ENCODE measurements at places on chromosomes 13 and 19.

DNA sequence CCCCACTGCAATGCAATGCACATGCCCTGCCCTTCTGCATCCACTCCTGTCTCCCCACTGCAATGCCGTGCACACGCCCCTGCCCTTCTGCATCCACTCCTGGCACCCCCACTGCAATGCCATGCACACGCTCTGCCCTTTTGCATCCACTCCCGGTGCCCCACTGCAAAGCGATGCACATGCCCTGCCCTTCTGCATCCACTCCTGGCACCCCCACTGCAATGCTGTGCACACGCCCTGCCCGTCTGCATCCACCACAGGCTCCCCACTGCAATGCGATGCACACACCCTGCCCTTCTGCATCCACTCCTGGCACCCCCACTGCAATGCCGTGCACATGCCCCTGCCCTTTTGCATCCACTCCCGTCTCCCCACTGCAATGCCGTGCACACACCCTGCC, 98.1 kb downstream of the KCTD15 start:
- no peak for DNase-seq

DNA sequence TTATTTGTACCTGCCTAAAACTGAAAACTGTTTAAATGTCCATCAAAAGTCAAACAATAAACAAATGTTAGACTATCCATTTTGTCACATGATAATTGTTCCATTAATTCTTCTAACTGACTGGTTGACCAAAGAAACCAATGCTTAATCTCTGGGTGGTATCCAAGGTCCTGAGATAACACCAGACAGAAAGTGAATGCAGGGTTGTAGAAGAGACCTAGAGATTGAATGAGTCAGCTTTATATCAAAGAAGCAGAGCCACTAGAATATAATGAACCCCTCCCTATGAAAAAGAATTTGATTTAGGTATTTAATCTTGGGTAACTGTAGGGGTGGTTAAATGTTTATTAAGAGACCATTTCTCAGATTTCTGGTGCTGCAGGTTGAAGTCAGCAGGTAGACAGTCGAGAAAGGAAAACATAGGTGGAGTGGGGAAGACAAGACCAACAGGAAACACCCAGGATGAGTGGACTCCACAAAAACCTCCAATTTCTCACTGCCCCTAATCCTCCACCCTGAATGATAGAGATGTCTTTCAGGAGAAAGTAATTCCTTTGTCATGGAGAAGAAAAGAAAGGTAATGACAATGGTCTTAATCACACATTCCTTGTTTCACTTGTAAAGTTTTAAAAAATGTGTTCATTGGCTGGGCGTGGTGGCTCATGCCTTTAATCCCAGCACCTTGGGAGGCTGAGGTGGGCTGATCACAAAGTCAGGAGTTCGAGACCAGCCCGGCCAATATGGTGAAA, 536.4 kb downstream of the IRS2 start:
- DNase-seq = no peak

DNA sequence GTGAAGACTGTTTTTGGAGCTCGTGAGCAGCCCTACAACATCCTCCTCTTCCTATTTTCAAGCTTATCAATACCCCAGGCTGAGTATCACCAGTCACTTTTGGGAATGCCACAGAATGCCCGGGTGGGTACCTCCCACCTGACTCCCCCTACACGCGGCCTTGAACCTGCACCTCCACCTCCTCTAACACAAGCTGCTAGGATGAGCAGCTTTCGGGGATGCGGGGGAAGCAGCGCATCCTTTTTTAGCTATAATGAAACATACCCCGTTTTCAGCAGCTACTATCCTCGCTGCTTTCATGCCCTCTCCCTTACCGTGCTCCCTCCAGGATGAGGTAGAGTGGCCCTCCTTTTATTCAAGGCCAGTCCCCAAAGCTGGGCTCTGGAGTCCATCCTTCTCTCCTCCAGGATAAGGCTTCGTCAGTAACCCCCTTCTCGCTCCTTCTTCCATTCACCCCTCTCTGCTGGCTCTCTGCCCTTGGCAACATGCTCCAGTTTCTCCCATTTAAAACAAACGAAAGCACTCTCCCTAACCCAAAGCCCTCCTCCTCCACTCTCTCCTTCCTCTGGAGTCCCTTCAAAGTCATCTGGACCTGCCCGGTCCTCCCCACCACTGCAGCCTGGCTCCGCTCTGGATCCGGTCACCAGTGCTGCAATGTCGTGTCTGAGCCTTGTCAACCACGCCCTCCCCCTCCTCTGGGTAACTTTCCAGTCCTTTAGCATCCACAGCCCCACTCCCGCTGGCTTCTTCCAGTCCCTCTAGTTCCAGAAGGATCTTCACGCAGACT, 55.3 kb downstream of the STK24 start:
- DNase-seq = no peak

- no peak for DNase-seq
These were observed 7.2 kb upstream of the ACER1 start for GRCh38 chr19:6340493-6341201.
